ENCODE measurements at places on chromosomes 1 and 21. TPM values are rescaled to one million over a fixed set of nuclear protein-coding genes. Genes with fewer than 3 reads are reported as not detected.

- no peak for DNase-seq
Observed at GRCh38 chr1:50976890-50977574, 7.0 kb downstream of the CDKN2C start.

- no peak for DNase-seq
Observed at GRCh38 chr1:55402671-55403464, 187.7 kb upstream of the USP24 start.

GRCh38 chr1:21189906-21190500, 13.3 kb upstream of the EIF4G3 start:
- DNase-seq: no peak

GRCh38 chr1:179080866-179081686, 794 bp upstream of the TOR3A start:
- no peak for DNase-seq

DNA sequence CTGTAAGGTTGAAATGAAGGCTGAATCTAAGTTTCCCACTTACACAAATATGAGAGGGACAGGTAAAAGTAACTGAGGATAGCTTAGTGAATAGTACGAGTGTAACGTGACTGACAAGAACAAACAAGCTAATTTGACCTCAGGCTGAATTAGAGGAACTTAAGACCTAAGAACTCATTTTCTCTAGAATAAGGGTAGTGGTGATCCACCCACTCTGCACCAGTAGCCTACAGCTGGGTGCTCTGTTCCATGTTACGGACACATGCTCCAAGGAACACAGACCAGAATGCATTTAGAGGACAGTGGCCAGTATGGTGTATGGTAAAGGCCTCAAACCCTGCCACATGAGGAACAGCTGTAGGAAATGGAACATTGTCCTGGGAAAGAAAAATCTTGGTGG, 14.9 kb upstream of the TMEM9 start:
- no peak for DNase-seq

DNA sequence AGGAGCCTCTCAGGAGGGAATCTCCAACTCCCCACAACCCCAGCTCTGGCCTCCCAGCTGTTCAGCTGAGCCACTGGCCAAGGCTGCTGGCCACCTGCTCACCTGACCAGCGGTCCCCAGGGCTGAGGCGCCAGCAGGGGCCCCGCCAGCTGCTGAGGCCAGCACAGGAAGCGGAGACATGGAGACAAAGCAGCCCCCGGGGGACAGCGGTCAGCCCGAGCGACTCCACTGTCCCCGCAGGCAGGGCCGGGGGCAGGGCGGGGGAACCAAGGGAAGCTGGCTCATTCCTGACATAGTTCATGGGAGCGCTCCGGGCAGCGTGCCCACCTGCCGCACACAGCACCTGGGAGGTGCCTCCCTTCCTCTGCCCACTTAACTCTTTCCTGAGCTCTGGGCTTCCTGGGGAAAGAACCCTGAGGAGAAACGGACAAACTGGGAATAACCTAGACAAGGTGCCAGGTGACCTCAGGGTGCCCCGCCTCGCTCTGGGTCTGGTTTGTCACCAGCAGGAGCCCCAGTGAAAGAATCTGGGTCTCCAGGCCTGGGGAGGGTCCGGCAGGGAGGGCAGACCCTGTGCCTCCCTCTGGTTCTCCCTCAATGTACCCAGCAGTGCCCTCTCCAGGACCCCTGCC, 10.7 kb downstream of the EPHA2 start:
- no peak for DNase-seq

- DNase-seq: no peak
Observed at GRCh38 chr1:61455400-61455799, 269.5 kb downstream of the TM2D1 start.

DNA sequence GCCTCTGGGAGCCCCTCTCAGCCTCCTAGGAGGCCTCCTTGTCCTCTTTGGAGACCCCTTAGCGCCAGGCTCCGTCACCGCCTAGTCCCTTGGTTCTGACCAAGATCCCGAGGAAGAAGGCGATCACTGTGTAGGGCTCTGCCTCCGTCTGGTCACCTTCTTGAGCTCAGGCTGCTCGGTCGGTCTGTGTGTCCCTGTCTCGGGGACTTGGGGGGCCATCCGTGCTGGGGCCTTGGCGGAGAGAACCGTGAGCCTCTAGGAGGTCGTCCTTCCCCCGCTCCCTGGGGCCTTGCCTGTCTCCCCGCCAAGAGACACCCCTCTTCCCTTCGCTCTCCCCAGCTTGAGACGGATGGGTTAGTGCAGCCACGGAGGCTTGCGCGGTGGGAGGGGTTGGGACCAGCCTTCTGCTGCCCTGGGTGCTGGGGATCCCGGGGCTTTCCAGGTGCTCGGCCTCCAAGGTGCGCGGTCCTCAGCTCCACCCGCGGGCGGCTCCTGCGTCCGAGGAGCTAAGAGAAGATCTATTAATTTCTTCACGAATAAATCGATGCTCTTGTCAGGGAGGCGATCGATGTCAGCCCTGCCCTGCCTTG, 701 bp upstream of the INSRR start:
- no peak for DNase-seq

- DNase-seq: no peak
Observed at GRCh38 chr1:33640114-33640660, 167.7 kb downstream of the ZSCAN20 start.

DNA sequence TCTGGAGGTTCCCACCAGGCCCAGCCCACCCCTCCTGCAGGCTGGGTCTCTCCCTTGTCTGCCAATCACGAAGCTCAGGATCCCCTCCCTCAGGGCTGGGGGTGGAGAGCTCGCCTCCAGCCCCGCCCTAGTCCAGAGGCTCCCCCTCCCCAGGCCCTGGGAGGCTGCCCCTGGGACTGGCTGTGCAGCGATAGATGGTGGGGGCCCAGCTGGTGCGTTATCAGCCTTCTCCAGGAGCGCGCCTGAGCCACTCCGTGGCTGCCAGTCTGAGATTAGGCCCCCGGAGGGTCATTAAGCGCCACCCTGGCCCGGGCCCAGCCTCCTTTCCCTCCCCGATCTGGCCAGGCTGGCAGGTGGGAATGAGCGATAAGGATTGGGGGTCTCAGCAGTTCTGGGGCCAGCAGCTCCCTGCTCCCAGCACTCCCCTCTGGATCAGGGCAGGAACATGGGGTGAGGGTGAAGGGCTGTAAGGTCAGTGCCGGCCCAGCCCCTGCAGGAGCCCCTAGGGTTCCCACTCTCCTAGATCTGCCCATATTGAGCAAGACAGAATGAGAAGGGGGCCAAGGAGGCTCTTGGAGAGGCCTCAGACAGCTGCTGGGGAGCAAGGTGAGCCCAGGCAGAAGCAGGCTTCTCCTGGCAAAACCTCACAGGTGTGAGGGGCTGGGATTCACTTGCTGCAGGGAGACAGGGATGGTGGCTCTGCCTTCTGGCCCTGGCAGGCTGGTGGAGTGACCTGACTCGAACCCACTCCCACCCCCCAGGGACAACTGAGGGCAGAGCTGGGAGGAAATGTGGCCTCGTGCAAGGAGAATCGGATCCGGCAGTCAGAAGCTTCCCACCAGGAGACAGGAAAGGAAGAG, 8.5 kb downstream of the PDZK1IP1 start:
- DNase-seq: no peak

DNA sequence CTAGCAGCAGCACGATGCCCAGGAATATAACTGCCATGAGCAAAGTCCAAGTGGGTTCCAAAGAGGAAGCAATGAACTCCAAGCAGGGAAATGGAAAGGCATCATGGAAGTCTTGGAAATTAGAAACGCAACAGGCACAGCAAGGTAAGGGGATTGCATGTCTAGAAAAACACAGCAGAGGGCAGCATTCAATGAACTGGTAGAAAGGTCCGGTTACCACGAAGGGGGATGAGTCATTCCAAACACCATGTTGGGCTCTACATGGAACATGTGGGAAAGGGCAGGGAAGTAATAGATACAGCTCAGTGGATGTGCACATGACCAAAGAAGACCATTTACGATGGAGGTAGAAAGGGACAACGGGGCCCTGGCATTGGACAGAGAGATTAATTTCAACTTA, 36.4 kb downstream of the RXRG start:
- DNase-seq: peak; percentile 63

GRCh38 chr21:45416620-45417019, 11.7 kb downstream of the COL18A1 start:
- no peak for DNase-seq

DNA sequence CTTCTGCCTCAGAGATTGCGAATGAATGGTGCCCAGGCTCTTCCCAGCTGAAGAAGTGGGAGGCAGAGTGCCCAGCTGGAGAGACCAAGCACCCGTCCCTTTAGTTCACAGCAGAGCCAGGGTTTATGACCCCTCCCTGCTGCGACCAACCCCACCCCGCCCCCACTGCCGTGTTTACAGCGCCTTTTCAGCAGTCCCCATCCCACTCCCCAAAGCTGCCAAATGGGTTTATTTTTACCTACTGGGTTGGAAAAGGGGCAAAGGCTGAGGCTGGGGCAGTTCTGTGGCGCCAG, 23.6 kb downstream of the DYRK3 start:
- no peak for DNase-seq

Gene GSTM2
- total RNA-seq: 9.8 TPM

Gene CYP4A22
- total RNA-seq: not detected

Gene PRAMEF4
- total RNA-seq: not detected

Gene SLC9C2
- not detected for total RNA-seq

Gene FBXO28
- 64.1 TPM for total RNA-seq

Gene LRRC8B
- total RNA-seq: 8.1 TPM

Gene OR6N1
- total RNA-seq: not detected

Gene SLC16A4
- 412 TPM for total RNA-seq
